ENCODE measurements at places on chromosomes 11 and 22. TPM values are rescaled to one million over a fixed set of nuclear protein-coding genes. Genes with fewer than 3 reads are reported as not detected.

The SELENOO gene
- 18.0 TPM for total RNA-seq

The ENTHD1 gene
- not detected for total RNA-seq

The OPCML gene
- not detected for total RNA-seq

The BMAL1 gene
- 15.4 TPM for total RNA-seq

The OR10A6 gene
- not detected for total RNA-seq

The LARGE2 gene
- total RNA-seq = not detected

The MYEOV gene
- 4.9 TPM for total RNA-seq

The GPR83 gene
- not detected for total RNA-seq

The GGTLC3 gene
- total RNA-seq = not detected

The MIOX gene
- total RNA-seq = not detected

The KCNQ1 gene
- total RNA-seq = not detected

The MCHR1 gene
- total RNA-seq = 0.63 TPM

The PRODH gene
- total RNA-seq = under 0.01 TPM

The GAS2L1 gene
- total RNA-seq = 5.0 TPM

The MS4A3 gene
- not detected for total RNA-seq

The SHANK3 gene
- total RNA-seq = 0.43 TPM

The SLC5A12 gene
- total RNA-seq = not detected

The P2RY2 gene
- not detected for total RNA-seq

The ANGPTL5 gene
- total RNA-seq = 0.63 TPM

The NCR3LG1 gene
- total RNA-seq = 2.2 TPM

The MS4A4A gene
- total RNA-seq = not detected

The ZC3H12C gene
- total RNA-seq = 8.5 TPM

The COMT gene
- total RNA-seq = 131 TPM

The MYBPC3 gene
- total RNA-seq = not detected

The DGCR6 gene
- total RNA-seq = 0.63 TPM

The OLFML1 gene
- total RNA-seq = 16.4 TPM

The KRTAP5-8 gene
- total RNA-seq = not detected

The SLC16A8 gene
- total RNA-seq = 0.60 TPM

The P2RX6 gene
- 2.6 TPM for total RNA-seq

The SHISAL1 gene
- 5.8 TPM for total RNA-seq

The SH3BP1 gene
- total RNA-seq = 16.1 TPM

The MRGPRX4 gene
- total RNA-seq = not detected

The CCDC15 gene
- 0.43 TPM for total RNA-seq

The HSPB2 gene
- 0.63 TPM for total RNA-seq

The DBX1 gene
- not detected for total RNA-seq

The OR52E8 gene
- total RNA-seq = not detected

The INS gene
- not detected for total RNA-seq

The TTC36 gene
- not detected for total RNA-seq

The TRIM48 gene
- not detected for total RNA-seq

The TMA7B gene
- not detected for total RNA-seq

The IGSF9B gene
- 0.79 TPM for total RNA-seq

The DRICH1 gene
- total RNA-seq = 0.17 TPM

The PANX3 gene
- total RNA-seq = not detected

The GSTT2B gene
- total RNA-seq = 1.4 TPM

The UCP3 gene
- 0.09 TPM for total RNA-seq

The OR56A1 gene
- total RNA-seq = under 0.01 TPM

The APOL3 gene
- 26.5 TPM for total RNA-seq

The SLC35E4 gene
- 7.4 TPM for total RNA-seq

The TRIM51 gene
- not detected for total RNA-seq

The OR5AL1 gene
- not detected for total RNA-seq

The SHISA8 gene
- total RNA-seq = not detected

The SMIM35 gene
- total RNA-seq = not detected

The APOA5 gene
- total RNA-seq = not detected

The TRIM6 gene
- total RNA-seq = 2.5 TPM

The OR1S1 gene
- not detected for total RNA-seq

The KRTAP5-7 gene
- total RNA-seq = not detected

The NXPE4 gene
- total RNA-seq = not detected

The SYT12 gene
- under 0.01 TPM for total RNA-seq

The PRR33 gene
- not detected for total RNA-seq
